ENCODE measurements at places on chromosomes 16 and 17.

- no peak for DNase-seq
Measured at GRCh38 chr16:73553941-73554660, 506.2 kb upstream of the ZFHX3 start.

DNA sequence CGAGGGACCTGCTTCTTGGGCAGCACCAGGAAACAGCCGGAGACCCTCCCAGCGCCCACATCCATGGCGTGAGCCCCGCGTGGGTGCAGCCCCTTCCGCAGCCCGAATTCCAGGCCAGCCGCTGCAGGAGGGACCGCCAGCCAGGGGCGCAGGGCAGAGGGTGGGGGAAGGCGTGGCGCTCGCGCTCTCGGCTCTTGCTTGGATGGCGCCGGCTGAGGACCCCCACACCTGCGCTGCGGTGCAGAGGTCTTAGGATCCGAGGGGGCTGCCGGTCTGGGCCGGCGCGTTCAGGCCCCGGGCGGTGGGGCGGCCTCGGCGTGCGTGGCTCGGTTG, 28.8 kb downstream of the ACTG1 start:
- no peak for DNase-seq

DNA sequence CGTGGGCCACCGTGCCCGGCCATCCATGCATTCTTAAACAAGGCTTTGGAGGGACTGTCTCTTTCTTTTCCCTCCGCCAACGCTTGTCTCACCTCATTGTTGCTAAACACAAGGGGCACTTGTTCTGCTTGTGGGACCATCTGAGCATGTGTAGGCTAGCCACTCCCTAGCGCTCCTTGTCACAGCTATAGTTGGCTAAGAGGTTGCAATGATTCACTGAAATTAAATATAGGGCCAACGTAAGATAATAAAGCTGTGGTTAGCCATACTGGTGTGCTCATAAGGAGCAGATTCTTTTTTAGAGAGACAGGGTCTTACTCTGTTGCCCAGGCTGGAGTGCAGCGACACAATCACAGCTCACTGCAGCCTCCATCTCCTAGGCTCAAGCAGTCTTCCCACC, 41.2 kb downstream of the KIAA0513 start:
- DNase-seq = no peak

- no peak for DNase-seq
Measured at GRCh38 chr16:24526701-24527495, 12.5 kb upstream of the RBBP6 start.

GRCh38 chr17:44314031-44314430, 5.6 kb downstream of the RUNDC3A start:
- no peak for DNase-seq

DNA sequence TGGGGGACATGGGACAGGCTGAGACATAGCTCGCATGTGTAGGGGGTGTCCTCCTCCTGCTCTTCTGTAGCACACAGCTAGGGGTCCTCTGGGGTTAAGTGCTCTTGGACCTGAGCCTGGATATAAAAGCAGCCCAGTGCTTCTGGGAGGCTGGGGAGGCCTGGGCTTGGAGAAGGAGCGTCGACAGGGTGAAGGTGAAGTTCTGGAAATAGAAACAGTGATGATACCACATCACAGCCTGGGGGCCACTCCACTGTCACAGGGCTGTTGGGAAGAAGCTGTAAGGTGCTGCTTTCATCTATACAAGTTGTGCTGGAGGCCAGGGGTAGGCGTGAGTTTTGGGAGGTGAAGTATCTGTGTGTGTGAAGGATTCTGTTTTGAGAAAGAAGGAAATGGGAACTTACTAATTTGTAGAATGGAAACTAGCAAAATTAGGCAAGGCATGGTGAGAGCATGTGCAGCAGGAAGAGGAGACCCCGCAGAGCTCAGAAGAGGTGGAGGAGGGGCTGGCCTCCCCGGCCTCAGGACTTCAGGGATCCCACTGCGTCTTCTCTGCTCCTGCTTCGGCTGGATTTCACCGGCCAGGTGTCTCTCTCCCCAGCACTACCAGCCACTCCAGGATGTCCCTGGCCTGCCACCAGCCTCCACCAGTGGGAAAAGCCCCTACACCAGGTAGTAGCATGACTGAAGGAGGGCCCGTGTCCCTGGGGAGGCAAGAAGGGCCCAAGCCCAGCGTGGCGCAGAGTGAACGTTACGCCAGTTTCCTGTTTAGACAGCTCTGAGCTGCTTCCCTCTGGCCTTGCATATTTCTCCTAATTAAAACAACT, 19.4 kb downstream of the PLCG2 start:
- DNase-seq = no peak

- DNase-seq = no peak
Measured at GRCh38 chr17:66192378-66192687, 400 bp upstream of the CEP112 start.

DNA sequence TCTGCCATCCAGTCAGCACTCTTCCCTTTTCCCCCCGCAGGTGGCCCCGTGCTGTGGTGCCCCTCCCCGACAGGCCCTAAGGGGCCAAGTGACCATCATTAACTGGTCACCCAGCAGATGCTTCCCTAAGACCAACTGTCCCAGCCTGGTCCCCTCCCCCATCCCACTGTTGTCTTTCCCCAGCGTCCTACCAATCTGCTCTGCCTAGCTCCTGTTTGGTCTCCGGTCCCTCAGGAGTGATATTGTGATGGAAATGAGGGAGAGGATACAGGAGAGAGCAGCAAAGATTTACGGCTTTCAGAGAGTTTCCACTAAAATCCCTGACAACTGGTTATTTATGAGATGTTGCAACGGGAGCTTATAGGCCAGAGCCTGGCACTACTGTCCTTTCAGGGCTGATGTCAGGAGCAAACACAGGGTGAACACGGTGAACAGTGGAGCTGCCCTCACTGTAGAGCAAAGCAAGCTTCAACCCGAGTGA, 1.4 kb upstream of the TTLL6 start:
- no peak for DNase-seq

DNA sequence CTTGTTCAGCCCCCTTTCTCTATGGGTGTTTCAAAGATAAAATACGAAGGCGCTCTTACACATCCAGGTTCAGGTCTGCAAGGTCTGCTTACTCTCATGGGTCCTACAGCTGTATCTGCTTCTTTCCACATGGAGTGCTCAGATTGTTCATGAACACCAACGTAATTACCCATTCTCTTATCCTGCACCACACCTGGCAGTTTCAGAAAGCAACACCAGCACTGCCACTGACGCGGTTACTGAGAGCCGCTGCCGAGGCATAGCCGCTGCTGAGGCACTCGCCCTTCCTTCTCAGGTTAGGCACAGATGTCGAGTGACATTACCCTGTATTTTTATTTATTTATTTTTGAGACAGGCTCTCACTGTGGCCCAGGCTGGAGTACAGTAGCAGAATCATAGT, 147.1 kb downstream of the RPTOR start:
- no peak for DNase-seq

DNA sequence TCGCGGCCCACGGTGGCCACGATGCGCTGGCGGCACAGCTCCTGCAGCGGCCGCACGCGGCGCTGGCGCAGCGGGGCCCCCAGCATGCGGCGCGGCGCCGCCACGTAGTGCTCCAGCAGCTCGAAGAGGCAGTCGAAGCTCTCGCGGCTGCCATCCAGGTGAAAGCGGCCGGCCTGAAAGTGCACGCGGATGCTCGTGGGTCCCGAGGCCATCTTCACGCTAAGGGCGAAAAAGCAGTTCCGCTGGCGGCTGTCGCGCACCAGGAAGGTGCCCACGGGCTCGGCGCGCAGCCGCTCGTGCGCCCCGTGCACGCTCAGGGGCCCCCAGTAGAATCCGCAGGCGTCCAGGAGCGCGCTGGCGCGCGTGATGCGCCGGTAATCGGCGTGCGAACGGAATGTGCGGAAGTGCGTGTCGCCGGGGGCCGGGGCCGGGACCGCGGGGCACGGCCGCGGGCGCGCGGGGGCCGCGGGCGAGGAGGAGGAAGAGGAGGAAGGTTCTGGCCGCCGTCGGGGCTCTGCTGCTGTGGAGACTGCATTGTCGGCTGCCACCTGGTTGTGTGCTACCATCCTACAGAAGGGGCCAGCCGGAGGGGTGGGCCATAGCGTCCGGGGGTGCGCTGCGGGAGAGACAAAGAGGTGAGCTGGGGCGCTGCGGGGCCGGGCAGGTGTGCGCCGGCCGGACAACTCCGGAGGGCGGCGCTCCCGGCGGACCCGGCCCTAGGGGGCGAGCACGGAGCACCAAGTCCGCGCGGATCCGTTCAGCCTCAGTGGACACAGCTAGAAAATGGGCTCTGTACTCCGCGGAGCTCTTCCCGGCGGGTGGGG, 879 bp downstream of the SOCS1 start:
- no peak for DNase-seq

DNA sequence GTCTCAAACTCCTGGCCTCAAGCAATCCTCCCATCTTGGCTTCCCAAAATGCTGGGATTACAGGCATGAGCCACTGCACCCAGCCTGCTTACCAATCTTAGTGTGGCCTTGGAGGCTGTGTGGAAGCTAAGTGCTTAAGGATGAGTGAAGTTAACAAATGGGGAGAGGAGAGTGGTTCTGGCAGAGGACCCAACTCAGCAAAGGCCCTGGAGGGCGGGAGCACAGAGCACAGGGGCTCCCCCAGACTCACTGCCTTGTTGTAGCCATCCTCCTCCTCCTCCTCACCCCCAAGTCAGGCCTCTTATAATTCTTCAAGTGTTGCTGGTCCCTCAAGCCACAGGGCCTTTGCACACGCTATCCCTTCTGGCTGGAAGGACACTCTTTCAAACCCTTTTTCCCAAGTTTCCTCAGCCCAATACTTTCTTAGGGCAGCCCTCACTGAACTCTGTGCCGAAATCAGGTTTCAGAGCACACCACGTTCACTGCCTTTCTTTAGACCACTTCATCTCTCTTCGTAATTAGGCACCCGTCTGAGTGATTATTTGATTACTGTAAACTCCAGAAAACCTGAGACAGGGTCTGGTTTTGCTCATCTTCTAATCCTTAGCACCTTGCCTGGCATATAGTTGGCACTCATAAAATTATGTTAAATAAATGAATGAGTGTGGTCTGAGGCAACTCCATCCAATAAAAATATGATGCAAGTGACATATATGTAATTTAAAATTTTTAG, 23.4 kb downstream of the NGFR start:
- DNase-seq = no peak

DNA sequence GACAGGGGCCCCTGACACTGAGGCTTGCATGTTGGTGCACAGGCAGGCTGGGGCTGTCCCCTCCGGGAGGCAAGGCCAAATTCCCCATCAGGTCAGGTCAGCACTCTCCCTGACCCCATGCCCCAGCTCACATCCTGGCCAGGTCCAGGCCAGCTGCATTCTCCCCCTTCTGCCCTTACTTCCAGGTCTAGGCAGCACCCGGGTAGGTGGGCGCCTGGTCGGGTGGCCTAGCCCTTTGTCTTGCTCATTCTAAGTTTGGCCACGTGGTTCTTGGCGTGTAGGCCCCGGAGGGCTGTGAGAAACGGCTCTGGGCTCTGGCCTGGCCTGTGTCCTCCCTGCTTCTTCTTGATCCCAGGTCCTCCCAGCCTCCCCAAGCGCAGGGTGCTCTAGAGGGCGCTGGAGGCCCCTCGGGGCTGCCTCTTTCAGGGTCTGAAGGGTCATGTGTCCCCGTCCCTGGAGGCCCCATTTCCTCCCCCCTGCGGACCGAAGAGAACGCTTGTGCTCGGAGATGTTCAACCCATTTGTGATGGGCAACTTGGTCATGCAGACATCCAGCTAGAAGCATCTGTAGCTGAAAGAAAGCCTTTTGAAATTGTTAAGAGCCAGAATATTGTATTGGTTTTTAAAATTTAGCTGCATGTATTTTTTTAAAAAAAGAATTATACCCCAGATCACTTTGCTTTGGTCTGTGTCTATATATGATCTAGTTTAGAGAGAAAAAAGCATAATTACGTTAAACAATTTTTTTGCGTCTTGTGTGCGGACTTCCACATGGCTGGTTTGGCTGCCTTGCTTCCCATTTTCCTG, 6.7 kb downstream of the BAHCC1 start:
- no peak for DNase-seq

GRCh38 chr17:29140631-29141513, 39.3 kb downstream of the MYO18A start:
- no peak for DNase-seq

DNA sequence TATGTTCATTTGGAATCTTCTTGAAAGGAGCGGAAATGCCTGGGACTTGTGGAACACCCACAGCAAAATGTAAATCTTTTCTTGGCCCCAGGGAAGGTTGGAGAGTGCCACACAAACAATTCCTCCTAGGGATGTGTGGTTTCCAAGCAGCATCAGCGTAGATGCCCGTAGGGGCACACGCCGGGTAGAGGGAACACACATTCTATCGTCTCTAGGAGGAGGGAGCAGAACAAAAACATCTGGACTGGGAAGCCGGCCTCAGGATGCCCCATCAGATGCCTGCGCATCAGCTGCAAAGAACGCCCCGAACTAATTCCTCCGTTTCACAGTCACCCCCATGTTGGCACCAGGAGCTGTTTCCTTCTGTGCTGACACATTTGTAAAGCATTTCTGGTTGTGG, 357.9 kb upstream of the ZFHX3 start:
- DNase-seq = no peak

DNA sequence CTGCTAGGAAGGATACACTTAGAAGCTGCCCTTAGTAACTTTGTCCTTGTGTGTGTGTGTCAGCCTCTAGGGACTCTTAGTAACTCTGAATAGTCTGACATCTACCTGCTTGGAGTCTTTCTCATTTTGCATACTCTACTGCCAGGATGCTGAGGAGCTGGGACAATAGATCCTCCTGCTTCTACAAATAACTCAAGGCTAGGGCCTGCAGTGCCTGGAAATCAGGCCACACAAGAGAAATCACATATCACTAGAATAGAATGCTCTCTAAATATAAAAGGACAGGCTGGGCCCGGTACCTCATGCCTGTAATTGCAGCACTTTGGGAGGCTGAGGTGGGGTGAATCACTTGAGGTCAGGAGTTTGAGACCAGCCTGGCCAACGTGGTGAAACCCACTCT, 38.5 kb upstream of the SLC25A19 start:
- no peak for DNase-seq

DNA sequence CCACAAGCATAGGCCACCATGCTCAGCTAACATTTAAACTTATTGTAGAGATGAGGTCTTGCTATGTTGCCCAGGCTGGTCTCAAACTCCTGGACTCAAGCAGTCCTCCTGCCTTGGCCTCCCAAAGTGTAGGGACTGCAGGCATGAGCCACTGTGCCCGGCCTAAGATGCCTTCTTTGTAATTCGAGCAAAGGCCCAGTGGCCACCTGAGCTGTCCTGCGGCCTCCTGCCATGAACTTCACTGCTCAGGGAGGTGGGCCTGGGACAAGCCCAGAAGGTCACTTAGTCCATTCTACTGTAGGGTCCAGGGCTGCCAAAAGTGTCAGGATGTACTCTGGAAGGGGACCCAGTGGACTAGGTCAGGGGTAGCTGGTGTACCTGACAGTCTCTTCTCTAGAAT, 30.5 kb downstream of the DHX38 start:
- no peak for DNase-seq

DNA sequence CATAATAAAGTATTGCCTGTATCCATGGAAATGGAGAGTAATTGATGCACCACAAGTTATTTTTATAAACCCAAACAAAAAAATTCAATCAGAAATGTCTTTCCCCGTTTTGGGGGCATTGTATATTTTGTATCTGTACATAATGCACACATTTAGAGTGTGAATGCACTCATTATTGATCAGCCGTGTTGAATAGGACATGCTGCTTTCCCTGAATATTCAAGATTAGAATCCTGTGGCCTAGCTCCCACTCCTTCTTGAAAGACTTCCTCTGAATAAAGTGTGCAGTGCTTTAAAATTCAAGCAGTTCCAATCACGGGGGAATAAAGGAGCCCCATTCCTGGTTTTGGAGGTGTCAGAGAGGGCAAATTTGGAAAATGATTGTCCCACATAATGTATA, 103.8 kb upstream of the TOX3 start:
- no peak for DNase-seq
